ENCODE measurements at places on chromosomes 16 and 17.

GRCh38 chr17:44258811-44259351, 9.1 kb downstream of the SLC4A1 start:
- DNase-seq, result no peak

DNA sequence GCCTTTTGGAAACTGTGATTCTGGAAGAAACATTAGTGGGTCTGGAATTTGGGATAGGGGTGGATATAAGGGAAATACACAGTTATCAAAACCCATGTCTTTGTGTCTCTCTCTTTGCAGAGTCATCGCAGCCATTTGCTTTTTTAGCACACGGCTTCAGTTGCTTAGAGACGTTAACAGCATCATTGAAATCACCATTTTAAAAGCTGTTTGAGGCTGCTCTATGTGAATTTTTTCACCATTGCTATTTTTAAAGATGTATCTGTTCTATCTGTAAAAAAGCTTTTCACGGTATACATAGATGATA, 47.3 kb downstream of the OMG start:
- DNase-seq, result no peak

GRCh38 chr16:66369055-66369592, 2.6 kb downstream of the CDH5 start:
- DNase-seq, result no peak

DNA sequence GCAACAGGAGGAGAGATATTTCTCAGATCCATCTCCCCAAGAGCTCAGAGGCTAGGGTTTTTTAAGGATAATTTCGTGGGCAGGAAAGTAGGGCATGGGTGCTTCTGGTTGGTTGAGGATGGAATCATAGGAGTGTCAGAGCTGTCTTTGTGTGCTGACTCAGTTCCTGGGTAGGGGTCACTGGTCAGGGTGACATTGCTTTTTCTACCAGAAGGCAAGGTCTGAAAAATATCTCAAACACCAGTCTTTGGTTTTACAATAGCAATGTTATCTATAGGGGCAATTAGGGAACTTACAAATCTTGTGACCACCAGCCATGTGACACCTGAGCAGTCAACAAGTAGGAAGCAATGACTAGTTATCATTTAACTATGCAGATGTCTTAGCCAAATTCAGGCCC, 82.9 kb upstream of the DYNLRB2 start:
- DNase-seq, result no peak

DNA sequence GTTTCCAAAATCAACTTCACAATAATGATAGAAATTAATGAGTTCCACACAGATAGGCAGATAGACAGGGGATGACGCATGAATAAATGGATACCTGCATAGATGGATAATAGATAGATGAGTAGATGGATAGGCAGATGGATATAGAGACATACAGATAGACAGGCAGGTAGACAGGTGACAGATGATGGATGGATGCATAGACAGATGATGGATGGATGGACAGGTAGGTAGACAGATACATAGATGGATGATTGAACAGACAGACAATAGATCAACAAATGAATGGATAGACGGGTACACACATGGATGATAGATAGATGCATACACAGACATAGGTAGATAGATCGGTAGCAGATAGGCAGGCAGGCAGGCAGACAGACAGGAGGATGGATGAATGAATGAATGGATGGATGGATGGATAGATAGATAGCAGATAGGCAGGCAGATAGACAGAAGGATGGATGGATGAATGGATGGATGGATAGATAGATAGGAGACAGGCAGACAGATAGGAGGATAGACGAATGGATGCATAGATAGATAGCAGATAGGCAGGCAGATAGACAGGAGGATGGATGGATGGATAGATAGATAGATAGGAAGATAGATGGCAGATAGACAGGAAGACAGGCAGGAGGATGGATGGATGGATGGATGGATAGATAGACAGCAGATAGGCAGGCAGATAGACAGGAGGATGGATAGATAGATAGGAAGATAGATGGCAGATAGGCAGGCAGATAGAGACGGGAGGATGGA, 142.5 kb downstream of the RBFOX3 start:
- no peak for DNase-seq

GRCh38 chr16:86107215-86107825, 208.4 kb downstream of the IRF8 start:
- no peak for DNase-seq

GRCh38 chr17:78793415-78793814, 11.3 kb upstream of the CYTH1 start:
- no peak for DNase-seq

DNA sequence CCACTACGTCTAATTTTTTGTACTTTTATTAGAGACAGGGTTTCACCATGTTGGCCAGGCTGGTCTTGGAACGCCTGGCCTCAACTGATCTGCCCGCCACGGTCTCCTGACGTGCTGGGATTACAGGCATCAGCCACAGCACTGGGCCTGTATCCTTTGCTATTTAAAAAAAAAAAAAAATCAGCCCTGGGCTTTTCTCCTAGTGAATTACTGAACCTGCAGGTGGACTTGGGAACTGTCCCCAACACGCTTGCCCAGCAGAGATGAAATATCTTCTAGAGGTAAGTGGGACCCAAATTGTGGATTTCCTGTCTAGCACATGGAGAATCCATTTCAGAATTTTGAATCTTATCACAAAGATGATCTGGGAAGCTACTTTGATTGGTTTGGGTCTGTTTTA, 14.8 kb downstream of the CNOT1 start:
- DNase-seq, result no peak

DNA sequence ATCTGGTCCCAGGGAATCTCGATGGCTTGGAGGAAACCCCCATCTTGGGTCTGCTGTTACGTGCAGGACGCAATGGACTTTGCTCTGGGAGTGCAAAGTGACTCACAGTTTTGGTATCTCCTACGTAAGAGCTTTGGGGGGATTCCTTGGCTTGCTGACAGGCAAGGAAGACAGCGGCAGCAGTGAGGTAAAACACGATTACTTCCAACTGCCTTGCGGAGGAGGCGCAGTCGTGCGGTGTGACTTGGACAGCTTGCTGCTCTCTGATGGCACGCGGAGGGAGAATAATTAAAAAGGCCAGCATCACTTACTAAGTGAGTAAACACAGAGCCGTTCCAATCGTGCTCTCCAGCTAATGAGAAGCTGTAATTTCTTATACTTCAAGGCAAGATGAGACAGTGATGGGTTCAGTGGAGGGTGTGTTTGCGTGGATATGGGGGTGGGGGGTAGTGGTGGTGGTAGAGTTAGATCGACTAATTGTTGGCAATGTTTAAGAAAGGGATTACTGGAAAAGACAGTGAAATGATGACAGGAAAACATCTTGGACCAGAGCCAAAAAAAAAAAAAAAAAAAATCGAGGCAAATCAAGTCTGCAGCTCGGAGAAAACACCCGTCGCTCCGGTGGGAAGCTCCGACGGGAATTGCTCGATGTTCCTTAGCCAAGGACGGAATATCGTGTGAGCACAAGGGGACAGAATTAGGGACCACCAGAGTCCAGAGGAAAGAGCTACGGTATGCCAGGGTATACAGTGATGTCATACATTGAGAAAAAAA, 184.8 kb upstream of the ZFHX3 start:
- no peak for DNase-seq

GRCh38 chr16:28875134-28876018, 2.9 kb upstream of the ATP2A1 start:
- DNase-seq, result no peak

- no peak for DNase-seq
These were observed 284.0 kb upstream of the PMFBP1 start for GRCh38 chr16:72455743-72456659.

- no peak for DNase-seq
These were observed 266.0 kb downstream of the ENGASE start for GRCh38 chr17:79340333-79341221.

DNA sequence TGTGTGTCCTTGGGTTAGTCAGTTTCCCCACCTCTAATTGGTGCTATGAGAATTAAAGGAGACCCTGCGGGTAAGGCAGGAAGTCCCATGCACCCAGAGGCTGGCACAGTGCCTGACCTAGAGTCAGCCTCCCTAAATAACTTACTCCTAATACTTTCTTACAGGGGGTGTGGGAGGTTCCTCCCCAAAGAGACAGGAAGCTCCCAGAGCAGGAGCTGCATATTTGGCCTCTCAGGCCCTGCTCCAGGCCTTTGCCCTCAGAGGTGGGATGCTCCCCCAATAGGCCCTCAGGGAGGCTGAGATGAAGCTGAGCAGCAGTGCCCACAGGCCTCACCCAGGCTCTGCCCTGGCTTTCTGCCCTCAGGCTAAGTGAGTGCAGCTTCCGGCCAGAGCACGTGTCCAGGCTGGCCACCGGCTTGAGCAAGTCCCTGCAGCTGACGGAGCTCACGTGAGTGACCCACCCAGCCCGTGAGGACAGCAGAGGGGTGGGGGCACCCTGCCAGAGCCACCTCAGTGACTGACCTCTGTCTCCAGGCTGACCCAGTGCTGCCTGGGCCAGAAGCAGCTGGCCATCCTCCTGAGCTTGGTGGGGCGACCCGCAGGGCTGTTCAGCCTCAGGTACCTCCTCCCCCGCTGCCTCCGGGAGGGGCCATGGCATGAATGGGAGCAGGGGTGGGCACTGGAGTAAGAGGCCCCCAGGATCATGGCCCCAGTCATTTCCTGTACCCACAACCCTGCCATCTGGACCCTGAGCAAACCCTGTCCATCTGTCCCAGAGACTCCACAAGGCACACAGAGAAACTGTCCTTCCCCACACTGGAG, 31.1 kb upstream of the CPNE2 start:
- DNase-seq, result no peak

GRCh38 chr16:1424028-1424427, 3.5 kb upstream of the UQCC4 start:
- no peak for DNase-seq

- DNase-seq, result no peak
These were observed 6.8 kb upstream of the MMP15 start for GRCh38 chr16:58018803-58019202.

DNA sequence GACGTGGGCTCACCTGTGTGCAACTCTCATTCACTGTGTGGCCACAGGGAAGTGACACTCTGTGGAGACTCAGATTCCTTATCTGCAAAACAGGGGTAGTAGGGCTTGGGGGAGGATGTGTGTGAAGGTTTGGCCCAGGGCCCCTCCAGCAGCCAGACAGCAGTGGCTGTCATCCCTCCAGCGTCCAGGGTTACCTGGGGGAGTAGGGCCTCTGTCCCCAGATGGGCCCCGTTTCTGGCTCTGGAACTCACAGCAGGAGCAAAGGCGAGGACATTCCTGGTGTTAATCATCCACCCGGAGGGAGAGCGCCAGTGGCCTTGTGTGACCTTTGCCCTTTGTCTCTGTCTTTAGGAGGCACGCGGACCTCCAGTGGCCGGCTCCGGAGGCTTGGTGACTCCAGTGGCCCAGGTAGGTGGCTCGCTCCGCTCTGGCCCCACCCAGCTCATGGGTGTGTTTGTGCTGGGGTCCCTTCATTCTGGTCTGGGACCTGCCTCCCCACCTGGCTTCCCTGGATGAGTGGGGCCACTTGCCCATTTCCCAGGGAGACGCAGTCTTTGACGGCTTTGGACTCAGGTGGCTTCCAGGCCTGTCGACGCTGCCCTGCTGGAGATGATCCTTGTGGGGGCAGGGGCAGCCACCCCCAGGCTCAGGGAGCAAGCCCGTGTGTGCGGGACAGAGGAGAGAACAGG, 166.2 kb downstream of the SEC14L1 start:
- no peak for DNase-seq

DNA sequence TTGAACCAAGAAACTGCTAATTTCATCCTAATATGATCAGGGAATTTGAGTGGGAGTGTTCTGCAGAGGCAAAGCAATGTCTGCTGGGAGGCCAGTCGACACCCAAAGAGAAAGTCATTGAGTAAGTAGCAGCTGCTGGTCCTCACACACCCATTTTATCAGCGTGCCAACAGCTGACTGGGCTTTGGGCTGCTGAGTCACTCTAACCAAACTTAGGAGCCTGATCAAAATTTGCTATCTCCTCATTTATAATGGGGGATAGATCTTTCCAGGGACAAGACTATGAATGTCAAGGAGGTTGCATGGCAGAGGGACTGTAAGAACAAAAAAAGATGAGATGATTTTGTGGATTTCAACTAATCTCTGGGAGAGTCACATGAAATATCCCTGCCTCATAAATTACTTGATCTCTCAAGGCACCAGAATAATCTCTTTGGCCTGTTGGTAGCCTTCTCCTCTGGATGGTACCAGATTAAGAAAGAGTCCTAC, 32.9 kb downstream of the CPSF4L start:
- DNase-seq, result no peak

GRCh38 chr17:57288773-57289121, 32.4 kb downstream of the MSI2 start:
- no peak for DNase-seq

DNA sequence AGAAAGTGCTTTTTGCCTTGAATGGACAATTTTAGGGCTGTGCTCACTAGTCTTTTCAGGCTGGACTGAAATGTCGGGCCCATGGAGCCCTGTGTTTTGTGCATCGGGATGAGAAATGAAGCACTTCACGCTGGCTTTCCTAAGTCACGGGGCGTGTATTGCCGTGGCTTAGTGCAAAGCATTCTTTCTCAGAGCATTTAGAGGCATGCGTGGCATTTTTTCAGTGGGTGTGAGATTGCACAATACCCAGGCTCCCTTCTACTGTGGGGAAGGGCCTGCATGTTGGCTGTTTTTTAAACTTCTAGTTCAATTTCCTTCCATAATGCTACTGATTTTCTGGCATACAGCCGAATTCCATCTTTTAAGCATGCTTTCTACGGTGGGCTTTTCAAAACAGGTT, 12.6 kb upstream of the POLR3E start:
- no peak for DNase-seq

- DNase-seq, result no peak
These were observed 575.7 kb upstream of the CDH11 start for GRCh38 chr16:65697521-65697920.

DNA sequence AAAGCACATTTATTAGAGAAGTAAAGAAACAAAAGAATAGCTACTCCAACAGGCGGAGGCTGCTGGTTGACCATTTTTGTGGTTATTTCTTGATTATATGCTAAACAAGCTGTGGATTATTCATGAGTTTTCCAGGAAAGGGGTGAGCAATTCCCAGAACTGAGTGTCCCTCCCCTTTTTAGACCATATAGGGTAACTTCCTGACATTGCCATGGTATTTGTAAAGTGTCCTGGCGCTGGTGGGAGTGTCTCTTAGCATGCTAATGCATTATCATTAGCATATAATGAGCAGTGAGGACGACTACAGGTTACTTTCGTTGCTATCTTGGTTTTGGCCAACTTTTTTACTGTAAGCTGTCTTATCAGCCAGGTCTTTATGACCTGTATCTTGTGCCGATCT, 12.2 kb upstream of the HS3ST4 start:
- no peak for DNase-seq

- no peak for DNase-seq
These were observed 7.3 kb downstream of the HASPIN start for GRCh38 chr17:3730881-3731429.

GRCh38 chr17:28484296-28484695, 10.9 kb downstream of the SLC13A2 start:
- no peak for DNase-seq

DNA sequence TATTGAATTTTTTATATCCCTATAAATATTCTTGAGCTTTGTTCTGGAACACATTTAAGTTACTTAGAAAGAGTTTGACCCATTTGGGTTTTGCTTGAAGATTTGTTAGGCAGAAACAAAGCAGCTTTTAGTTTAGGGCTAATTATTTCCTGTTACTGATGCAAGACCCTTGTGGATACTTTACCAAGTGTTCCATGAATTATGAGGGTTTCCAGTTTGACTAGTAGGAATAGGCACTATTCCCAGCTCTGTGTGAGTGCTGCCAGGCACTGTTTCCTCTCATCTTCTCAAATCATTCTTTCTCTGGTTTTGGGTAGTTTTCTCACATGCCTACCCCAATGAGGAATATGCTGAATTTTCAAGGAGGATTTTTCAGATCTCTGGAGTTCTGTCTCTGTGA, 80.0 kb downstream of the SPACA3 start:
- no peak for DNase-seq

- DNase-seq, result no peak
These were observed 540.3 kb downstream of the KCNJ2 start for GRCh38 chr17:70709596-70709995.

All from stimulated activated CD4-positive, alpha-beta T cell treated with anti-CD3 and anti-CD28 coated beads, TNF-alpha, amount 100 ng/mL, for 4 hours (primary cell).